ENCODE measurements at places on chromosomes 5 and 9.
A peak's percentile ranks its signal among the peaks of the same experiment; 100 is the strongest.

DNA sequence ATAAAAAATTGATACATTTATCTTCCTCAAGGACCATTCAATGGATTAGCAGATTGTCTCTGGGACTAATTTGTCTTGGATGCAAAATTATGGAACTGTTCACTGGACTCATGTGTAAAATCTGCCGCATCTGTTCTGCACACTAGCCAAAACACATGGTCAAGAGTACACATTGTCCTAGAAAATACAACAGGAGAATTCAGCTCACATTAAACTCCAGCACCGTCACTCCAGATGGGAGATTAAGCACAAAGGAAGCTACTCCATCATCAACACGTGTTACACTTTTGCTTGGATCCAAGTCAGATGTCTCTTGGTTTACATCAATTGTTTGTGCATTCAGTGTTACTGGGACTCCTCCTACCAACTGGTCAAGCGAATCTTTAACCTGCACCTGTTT is 28.8 kb downstream of the C5 start:
- DNase-seq = no peak

DNA sequence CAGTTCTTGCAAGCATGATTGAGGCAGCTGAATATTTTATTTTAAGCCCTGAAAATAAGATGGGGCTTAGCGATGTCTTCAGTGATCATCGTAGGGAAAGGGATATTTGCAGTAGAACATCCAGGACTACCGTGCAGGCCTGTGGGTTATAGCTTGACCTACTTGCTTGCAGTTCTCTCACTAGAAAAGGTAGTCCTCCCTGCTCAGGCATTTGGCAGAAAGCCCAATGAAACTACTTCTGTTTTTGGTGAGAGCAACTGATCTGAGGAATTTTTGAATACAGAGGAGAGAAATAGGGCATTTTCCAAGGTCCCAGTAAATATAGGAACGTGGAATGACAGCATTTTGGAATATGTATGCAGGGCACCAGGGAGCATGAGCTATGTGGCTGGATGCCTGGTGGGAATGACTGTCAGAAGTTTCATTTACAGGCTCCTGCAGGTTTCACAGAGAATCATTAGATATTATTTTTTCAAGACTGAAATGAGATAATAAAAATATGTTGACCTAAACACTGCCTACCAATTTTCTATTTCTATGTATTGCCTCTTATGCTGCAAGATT is 417.9 kb upstream of the ACTBL2 start:
- no peak for DNase-seq

GRCh38 chr5:40376566-40376965 is 303.1 kb upstream of the PTGER4 start:
- no peak for DNase-seq

- DNase-seq = no peak
Measured at GRCh38 chr5:29790281-29790680, 1403.2 kb upstream of the CDH6 start.

- peak; percentile 28 for DNase-seq
Measured at GRCh38 chr5:79857714-79858409, 133.2 kb downstream of the MTX3 start.

- no peak for DNase-seq
Measured at GRCh38 chr9:8473244-8474020, 673.9 kb upstream of the DMAC1 start.

GRCh38 chr5:42514754-42515153 is 91.5 kb downstream of the GHR start:
- no peak for DNase-seq

DNA sequence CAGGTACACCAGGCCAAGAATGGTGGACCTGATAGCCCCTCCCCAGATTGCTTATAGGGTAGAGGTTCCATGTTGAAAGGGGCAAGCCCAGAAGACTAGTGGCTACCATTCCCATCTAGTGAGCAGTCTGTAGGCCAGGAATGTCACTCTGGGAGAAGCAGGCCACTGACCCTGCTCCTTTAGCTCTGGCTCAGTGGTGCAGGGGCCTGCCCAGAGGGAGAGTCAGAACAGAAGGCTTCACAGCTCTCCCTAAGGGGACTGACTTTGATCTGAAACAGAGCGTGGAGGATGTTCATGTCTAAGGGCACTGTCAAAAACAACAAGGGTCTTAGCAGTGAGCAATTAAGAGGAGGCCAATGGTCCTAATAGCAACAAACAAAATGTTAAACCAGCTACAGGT is 81.7 kb downstream of the ZNF354C start:
- no peak for DNase-seq

- DNase-seq = no peak
Measured at GRCh38 chr5:62093976-62094375, 212.0 kb upstream of the KIF2A start.

- no peak for DNase-seq
Measured at GRCh38 chr5:56457887-56458812, 225.0 kb upstream of the ANKRD55 start.
